T-helper 2 cell (primary cell): ENCODE measurements at places on chromosomes 6 and 20.

- no peak for DNase-seq
Observed at GRCh38 chr6:114514170-114514569, 171.3 kb upstream of the HS3ST5 start.

DNA sequence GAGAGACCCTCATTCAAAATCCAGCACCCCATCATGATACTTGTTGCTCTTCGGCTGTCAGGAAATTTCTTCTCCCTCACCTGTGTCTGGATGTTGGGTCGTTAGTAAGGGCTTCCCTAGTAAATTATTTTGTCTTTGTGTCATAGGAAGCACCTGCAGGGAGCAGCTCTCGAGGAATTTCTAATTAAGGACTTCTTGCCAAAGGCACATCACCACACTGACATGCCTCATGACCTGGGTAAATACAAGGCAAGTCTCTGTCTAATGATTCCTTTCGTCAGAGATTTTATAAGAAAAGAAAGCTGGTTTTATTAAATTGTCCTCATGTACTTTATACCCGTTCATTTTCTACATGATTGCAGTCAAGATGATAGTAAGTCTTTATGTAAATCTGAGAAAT lies at the start of gene NOX3:
Gene NOX3 (minus strand): TSS at position 74 of the 400 bp plus-strand sequence. CDS start 39 bp downstream, at position 35.
- DNase-seq, result no peak

DNA sequence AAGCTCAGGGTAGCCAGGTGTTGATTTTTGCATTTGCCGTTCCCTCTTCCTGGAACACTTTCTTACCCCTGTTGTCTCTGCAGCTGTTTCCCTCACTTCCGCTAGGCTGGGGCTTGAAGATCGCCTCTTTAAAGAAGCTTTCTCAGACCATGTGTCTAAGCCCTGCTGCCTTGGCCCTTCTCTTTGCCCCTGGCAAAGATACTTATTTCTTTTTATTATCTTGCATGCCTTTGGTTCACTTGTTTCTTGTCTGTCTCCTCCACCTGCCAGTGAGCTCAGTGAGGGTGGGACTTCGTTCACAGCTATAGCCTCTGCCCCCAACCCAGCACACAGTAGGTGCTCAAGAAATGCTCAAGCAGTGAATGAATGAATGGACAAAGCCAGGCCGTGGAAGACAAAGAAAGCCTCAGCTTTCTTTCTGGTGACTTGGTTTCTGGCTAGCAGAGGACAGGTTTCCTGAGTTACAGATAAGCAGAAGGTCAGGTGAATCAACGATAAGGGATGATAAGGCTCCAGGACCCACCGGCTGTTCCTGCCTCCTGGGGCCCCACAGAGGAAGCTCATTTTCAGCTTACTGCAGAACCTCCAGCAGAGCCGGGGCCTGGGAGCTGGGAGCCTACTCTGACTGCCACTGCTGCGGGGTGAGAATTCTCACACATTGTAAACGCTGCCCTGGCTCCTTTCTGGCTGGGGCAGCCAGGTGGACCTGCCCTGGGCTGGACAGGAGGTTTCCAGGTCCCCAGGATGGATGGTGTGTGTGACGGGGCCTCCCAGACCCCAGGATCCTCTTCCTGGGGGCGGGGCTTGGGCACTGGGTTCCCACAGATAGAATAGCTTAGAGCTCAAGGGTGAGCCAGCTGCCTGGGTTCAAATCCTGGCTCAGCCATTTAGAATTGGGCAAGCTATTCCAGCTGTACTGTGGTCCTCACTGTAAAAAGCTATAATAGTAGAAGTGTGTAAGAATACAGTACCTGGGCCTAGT lies 29.8 kb downstream of the SNAI1 start:
- no peak for DNase-seq

DNA sequence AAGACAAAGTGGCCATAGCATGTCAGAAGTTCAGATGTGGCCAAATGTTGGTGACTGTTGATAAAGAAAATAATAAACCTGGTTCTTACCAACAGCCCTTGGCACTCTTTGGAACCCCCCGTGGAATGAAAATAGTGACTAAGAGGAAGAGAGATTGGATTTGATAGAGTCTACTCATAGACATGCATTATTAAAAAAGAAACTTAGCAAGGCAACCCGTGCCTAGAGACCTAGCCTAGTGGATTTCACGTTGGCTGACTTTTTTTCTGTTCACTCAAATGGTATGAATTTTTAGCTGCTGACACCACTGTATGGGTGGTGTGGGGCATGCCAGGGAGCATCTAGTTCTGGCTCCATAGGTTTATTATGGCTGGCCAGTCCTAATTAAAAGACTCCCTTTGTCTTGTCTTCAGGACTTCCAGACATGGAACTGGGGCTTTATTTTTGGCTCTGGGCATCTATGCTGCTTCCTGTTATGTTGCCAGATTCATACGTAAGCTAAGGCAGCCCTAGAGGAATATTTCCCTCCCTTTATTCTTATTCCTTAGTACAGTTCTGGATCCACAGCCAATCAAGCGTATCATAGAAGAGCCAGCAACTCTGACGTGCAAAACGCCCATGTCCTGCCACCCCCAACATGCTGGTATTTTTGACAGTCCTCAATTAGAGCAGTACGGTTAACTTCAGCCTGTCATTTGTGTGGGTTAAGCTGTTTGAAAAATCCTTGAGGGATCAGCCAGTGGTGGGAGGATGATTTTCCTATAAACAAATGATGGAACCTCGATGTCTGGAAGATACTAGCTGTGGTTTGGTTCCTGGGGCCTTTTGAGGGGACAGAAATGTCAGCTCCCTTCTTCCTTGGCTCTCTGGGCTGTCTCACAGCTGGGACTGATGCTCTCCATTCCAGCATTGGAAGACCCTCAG lies 127.5 kb downstream of the ISM1 start:
- DNase-seq, result no peak
